ENCODE measurements at places on chromosomes 11 and 22.
A peak's percentile ranks its signal among the peaks of the same experiment; 100 is the strongest.

- no peak for DNase-seq
Observed at GRCh38 chr11:120703358-120704152, 192.0 kb downstream of the GRIK4 start.

DNA sequence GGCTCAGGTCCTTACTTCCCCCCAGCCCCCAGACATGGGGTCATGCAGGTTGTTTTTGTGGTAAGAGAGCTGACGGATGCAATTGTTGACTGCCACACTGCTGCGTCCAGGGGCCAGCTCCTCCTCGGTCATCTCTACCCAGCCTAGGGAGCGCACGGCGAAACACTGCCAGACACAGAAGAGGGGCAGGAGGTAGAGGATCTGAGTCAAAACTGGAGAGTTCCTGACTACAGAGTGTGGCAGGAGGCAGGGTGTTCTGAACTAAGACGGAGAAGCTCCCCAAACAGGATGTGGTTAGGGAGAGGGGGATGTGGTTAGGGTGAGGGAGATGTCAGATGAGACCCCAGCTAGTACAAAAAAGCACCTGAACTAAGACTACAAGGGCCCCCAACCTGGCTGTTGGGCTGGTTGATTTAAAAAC, 12.3 kb downstream of the SMPD1 start:
- no peak for DNase-seq

- DNase-seq, result no peak
Observed at GRCh38 chr11:66922551-66922950, 35.6 kb downstream of the PC start.

GRCh38 chr22:33415401-33415800, 357.2 kb upstream of the SYN3 start:
- DNase-seq, result no peak

- DNase-seq, result no peak
Observed at GRCh38 chr22:35275580-35275979, 18.3 kb downstream of the HMGXB4 start.

- no peak for DNase-seq
Observed at GRCh38 chr11:105870516-105871113, 151.4 kb downstream of the MSANTD4 start.

DNA sequence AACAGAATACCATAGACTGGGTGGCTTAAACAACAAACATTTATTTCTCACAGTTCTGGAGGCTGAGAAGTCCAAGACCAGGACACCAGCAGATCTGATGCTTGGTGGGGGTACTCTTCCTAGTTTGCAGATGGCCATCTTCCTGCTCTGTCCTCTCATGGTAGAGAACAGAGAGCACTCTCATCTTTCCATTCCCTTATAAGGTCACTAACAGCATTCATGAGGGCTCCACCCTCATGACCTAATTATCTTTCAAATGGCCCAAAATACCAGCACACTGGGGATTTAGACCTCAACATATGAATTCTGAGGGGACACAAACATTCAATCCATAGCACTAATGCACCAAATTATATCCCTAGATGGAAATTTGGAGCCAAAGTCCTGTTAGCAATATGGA, 6.1 kb downstream of the STK33 start:
- DNase-seq, result no peak

- DNase-seq, result no peak
Observed at GRCh38 chr22:49863931-49864330, 10.3 kb downstream of the ZBED4 start.

GRCh38 chr22:36887162-36887561, 26.3 kb upstream of the CSF2RB start:
- no peak for DNase-seq

DNA sequence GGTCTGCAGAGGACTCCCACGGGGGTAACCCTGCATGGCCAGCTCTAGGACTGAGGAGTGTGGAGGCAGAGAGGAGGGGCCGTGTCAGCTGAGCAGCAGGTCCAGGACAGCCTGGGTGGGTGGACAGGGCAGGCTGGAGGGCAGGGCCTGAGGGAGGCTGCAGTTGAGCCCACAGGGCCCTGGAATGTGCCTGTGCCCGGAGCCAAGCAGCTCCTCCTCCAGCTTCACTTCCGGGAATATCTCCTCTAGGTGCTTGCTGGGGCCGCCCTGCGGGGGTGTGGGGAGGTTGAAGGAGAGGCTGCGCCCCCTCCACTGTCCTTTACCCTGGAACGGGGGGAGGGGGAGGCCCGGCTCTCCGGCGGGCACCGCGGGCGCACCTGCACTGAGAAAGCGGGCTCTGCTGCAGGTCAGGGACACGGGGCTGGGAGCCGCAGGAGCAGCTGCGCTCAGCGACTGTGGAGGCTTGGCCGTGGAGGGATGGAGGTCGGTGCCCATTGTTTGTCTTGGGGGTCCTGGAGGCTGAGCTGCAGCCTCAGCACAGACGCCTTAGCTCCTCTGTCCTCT, 1293.2 kb downstream of the BRD1 start:
- no peak for DNase-seq

DNA sequence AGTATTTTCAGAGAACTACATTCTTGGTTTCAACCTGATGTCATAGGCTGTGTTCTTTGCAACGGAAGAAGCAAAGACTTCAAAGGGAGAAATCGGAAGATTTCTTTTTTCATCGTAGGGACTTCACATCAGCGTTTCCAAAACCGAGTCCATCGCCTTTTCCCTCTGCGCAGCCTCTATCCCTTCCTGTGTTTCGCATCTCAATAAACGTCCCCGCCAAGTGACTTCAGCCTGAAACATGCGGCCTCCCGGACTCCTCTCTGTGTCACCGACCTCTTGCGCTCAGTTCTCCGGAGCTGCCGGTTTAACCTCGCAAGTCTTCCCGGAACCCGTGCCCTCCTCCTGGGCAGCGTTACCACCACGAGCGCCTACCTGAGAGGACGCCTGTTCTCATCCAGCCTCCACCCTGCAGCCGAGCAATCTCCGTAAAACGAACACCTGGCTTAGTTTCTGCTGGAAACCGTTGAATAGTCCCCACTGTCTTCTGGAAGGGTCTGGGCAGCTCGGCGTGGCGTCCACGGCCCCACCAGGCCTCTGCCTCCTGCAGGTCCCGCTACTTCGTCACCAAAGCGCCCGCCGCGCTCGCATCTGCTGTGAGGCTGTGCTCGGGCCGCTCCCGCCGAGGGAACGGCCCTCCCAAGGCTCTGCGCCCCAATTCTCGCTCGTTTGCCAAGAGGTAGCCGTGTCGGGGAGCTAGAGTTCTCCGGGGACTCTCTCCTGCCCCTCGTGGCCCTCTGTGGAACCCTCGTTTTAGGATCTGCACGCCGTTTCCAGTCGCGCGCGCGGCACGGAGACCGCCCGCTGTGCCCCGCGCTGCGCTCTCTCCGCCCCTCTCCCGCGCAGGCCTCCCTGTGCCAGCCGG, at the start of gene GLB1L3:
TSS of gene GLB1L3 (plus strand) at position 846 of the 862 bp plus-strand sequence. CDS start 362 bp downstream, outside the sequence.
- DNase-seq, result peak; percentile 75

DNA sequence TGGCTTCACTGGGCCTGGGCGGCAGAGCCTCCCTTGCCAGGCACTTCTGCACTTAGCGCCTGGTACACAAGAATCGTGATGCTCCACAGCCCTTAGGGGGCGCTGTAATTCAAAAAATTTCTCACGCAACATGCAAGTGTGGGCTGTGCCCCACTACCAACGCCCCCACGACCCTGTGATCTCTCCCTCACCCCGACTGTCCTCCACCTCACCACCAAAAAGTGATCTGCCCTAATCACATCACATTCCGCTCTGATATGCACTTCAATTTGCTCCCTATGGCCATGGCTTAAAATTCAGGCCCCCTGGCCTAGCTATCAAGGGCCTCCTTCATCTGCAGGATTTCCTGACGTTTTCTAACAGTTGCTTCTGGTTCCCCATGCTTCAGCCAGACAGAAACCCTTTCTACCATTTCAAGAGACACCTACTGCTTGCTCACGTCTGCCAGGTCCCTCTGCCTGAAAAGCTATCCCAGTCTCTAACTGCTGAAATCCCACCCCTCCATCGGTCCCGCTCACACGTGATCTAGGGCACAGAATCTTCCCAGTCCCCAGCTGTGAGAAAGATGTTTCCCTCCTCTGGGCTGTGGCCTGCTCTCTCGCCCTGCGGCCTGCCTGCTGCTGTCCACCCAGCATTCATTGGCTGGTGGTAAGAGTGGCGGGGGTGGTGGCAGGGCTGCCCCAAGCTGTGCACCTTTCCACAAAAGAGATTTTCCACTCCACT, 27.9 kb upstream of the LRRC32 start:
- DNase-seq, result no peak

GRCh38 chr11:108084811-108085210, 36.6 kb upstream of the ACAT1 start:
- no peak for DNase-seq

GRCh38 chr11:110123003-110123402, 29.8 kb downstream of the ZC3H12C start:
- no peak for DNase-seq

- DNase-seq, result no peak
Observed at GRCh38 chr11:1160231-1161101, 2.7 kb downstream of the MUC5AC start.

DNA sequence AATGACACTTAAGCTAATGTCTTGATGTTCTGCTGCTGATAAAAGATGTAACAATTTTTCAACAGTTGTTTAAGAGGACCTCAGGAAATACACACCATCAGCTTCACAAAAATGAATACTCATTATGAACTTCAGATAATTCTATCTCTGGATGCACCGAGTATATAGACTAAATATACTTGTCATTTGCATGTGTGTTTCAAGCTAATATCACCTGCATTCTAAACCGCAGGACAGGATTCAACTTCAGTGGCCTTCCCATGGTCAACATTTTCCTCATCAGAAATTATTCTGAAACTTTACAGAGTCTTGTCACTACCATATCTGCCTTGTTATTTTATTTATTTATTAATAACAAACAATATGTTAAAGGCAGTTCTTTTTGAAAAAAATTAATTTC, 717.0 kb upstream of the CCDC179 start:
- no peak for DNase-seq

DNA sequence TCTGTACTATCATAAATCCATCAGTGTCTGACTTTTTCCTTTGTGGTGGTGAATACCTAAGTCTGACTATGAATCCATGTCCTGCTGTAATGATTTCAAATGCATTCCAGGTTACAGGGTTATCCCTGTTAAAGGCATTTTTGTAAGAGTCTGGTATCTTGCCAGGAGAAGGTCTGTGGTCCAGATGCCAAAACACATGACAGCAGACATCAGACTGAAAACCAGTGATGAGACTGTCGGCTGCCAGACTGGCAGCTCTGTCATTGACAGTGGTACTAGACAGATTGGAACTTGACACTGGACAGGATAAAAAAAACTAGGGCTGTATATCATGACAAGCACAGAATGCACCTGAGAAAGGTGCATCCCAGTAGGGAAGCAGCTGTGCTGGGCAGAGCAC, 301.8 kb upstream of the FAT3 start:
- no peak for DNase-seq

DNA sequence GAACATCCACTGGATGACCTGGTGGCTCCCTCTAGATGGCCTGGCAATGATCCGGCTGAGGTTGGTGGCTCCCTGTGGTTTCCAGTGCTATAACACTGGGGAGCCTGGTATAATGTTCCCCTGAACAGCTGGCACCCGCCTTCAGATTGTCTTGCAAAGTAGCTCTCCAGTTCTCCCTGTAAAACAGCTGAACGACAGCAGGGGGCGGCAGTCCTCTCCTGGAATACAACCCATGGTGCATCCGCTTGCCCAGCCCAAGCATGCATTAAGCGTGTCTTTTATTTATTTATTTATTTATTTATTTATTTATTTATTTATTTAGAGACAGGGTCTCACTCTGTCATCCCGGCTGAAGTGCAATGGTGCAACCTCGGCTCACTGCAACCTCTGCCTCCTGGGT, 258.9 kb downstream of the BUD13 start:
- DNase-seq, result no peak

DNA sequence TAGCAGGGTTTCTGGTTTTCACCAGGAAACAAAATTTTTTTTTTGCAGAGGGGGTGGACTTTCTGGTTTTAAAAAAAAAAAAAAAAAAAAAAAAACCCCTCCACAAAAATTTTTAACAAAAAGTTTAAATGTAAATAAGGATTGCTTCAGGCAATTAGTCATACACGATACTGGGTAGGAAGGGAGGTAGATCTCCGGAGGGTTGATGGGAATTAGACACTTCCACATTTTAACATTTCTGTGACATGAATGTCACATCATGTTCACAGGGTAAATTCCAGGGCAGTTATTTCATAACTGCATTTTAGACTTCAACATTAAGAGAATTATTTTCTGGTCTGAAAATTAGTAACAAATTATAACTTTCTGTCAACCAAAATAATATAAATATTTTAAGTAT, 15.9 kb downstream of the NUP98 start:
- DNase-seq, result no peak

DNA sequence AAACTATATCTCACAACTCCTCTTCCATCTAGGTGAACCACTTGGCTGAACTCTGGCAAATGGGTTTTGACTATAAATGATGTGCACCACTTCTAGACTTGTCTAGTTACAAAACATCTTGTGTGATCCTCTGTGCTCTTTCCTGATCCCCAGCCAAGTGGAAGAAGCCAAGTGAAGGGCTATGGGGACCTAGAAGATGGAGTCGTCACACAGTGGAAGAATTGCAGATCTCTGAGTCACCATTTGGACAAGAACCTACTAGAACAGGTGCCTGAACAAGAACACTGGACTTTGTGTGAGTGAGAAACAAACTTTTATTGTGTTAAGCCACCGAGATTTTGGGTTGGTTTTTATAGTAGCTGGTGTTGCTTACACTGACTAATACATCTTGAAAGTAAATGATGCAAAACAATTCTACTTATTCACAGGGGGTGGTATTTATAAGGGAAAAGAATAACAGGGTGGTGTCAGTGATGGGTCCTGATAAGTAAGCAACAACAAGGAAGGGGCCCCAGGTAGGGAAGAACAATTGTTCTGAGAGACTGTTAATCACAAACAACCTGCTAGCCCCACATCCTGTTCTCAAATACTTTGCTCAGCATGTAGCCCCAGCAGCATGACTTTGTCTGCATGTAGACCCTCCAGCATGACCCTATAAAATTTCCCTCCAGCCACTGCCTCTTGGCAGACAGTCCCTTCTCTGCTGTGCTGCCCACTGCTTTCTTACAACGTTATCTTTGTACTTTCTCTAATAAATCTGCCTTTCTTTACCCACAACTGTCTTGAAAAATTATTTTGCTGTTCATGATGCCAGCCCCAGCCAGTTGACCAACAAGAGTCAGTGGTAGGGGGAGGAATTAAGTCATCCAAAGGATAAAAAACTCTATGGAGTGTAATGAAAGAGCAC, 280.7 kb upstream of the PLET1 start:
- DNase-seq, result no peak

- DNase-seq, result no peak
Observed at GRCh38 chr22:50018608-50019285, 6.2 kb upstream of the IL17REL start.

GRCh38 chr11:66076561-66076960, 6.5 kb downstream of the PACS1 start:
- DNase-seq, result no peak

GRCh38 chr22:42376711-42377554, 55.3 kb downstream of the NFAM1 start:
- DNase-seq, result peak; percentile 33

DNA sequence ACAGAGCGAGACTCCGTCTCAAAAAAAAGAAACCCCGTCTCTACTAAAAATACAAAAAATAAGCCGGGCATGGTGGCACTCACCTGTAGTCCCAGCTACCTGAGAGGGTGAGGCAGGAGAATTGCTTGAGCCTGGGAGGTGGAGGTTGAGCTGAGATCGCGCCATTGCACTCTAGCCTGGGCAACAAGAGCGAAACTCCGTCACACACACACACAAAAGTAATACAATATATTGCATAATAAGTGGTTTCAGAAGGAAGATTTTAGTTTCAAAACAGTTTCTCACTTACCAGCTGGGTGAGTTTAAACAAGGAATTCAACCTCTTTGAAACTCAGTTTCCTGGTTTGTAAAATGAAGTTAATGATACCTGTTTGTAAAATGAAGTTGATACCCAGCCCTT, 32.7 kb upstream of the HTR3A start:
- no peak for DNase-seq

Data from brain (organoid and tissue), 16 donors.